HFFc6 (cell line): ENCODE measurements at places on chromosomes 3 and 15. TPM values are rescaled to one million over a fixed set of nuclear protein-coding genes. Genes with fewer than 3 reads are reported as not detected.

Gene CPLX3
- total RNA-seq, result not detected in 3 replicates

Gene VGLL3
- 116 to 142 TPM (median 140 TPM) in 3 replicates for total RNA-seq

GRCh38 chr15:83057696-83058376, 9.2 kb downstream of the BTBD1 start:
- no peak for DNase-seq

DNA sequence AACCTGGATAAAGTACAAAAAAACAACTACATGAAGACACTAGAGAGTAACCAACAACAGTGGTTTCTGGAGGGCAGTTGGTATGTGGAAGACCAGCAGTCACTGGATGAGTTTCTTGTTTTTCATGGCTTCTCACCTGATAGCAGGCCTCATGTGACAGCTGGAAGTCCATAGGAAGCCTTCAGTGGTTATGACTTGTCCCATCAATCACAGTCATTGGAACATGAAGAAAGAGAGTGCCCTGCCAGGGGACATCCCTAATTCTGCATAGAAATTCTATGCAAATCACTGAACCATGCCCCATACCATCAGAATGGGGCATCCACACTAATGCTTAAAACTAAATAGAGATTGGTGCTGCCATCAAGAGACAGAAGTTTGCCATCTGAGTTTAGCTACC, 81.6 kb downstream of the AKAP13 start:
- DNase-seq, result no peak

DNA sequence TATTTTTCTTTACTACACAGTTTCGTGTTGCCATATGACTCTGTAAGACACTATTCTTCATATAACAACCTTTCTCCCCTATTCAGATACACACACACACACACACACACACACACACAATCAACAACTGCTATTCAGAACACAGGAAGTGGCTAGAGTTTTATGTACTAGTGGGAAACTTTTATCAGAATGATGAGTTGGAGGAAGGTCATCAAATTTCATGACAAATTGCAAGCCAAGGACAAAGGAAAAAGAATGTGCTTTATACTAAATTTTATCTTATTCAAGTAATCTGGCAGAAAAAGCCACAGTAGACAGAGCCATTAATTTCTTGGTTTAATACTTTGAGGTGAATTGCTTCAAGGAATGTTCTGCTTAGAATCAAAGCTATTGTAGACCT, 899.8 kb downstream of the ROBO2 start:
- no peak for DNase-seq

DNA sequence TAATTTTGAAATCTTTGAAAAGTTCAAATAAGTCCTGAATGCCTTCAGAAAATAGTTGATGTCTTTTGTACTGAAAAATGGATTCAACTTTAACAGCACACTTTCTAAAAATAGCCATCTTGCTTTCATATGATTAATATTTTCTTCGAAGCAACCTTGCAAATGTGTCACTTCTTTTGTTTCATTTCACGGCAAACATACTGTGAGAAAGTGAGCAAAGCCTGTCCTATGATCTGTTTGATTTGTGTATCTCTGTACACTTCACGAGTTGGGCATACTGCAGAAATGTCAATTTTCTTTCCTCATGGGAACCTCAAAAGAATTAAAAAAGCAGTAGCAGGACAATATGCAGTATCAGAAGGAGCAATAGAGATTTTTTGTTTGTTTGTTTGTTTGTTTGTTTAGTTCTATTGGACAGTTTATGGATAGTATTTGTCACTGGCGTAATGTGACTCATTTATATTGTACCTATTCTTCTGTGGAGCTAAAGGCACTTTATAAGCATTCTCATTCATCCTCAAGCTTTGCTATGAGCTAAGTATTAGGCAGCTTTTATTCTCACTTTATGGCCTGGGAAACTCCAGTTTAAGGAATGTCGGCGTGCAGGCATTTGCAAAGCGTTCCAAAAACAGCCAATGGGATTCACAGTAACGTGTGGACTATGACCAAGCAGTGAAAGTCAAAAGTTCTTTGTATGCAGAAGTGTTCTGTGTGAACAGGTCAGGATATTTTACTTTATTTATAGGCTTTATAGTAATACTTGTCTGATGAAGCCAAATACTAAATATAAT, 572.0 kb downstream of the NAALADL2 start:
- DNase-seq, result no peak

DNA sequence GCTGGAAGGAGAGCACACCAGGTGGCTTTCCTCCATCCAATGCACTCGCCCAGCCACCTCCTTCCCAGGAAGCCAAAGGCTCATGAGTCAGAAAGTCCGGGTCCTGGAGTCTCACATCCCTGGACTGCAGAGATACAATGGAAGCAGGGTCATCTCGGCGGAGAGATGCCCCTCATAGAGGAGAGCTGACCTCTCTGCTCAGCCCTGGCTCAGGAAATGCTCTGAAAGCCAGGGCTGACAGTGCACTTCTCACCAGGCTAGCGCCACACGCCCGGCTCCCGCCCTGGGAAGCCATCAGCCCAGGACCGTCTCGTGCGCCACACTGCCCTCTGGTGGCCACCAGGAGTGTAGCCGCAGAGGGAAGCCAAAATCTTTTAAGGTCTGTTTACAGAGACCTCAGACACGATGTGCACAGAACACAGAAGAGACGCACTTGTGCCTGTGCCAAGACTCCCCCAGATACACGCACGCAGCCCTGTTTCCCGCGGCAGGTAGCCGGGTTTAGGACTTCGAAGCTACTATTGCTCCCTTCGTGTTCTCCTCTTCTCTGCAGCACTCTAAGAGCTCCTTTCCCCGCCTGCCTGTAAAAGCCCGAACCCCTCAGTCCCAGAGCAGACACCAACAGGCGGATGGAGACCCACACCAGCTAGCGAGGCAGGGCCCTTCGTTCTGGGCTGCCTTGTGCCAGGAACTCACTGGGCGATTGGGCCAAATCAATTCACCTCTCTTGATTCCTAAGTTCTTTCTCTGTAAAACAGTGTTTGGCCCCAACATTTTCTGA, 9.7 kb downstream of the NTRK3 start:
- peak; percentile 48 for DNase-seq

DNA sequence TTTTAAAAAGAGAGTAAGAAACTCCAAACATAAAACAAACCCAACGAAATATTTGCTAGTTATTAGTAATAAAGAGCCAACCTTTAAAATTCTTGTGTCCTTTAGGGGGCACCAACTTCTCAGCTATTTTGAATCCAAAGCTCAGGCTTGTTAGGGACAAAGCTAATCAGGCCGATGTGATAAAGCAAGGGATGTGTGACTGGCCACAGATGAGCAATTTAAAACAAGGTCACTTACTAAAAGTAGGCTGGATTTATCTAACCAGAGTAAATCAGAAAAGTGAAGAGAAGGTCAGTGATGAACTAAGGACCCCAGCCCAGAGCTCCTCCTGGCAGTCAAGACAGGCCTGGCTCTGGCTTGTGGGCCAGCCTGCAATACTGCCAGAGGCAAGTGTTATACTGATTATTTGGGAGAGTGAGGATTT, 108.5 kb downstream of the CYP19A1 start:
- DNase-seq, result peak; percentile 35
